Prostate gland (tissue), 2 donors: ENCODE measurements at places on chromosomes 2 and 18.

DNA sequence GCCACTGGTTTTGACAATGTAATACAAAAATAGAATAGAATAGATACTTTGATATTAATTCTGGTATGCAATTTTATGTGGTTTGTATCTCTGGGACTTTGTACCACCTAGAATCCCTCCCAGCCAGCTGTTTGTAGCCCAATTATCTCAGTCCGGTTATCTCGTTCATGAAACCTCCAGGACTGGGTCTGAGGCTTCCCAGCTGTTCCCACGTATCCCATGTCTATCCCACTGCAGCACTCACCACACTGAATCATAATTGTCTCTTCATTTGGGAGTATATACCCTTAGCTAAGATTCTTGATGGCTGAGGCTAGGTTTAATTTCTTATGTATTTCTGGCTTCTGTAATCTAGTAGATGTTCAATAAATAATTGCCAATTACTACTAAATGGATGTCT, 104.4 kb upstream of the MAPRE2 start:
- DNase-seq: no peak

DNA sequence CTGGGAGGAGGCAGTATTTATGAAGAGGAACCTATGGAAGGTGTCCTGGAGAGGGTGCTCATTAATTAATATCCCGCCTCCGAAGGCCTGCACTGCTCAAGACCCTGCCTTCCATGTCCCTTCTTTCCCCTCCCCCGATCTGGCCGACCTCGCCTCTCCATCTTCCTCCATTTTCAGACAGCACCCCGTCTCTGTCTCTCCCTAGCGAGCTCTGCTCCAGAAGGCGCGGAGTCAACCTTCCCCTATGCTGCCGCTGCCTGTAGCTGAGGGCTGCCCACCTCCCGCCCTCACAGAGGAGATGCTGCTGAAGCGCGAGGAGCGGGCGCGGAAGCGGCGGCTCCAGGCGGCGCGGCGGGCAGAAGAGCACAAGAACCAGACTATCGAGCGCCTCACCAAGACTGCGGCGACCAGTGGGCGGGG, 1.1 kb upstream of the WBP1 start:
- DNase-seq: no peak

- no peak for DNase-seq
Measured at GRCh38 chr18:8803957-8804356, 98.6 kb downstream of the MTCL1 start.

DNA sequence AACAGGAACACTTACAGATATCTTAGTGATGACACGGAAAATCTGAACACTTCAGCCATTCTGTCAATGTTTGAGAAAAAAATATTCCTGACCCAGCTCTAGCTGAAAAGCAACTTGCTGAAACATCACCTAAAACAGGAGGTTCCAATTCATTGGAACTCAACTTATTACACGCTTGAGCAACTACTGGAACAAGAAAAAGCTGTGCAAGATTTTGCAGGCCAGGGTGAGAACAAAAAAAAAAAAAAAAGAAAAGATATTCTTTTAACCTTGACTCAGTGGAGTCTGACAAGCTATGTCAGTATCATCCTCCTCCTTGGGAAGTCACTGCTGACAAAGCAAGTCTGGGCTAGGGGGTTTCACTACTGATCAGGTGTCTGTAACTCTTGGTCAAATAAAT, 351.0 kb downstream of the SS18 start:
- no peak for DNase-seq

- no peak for DNase-seq
Measured at GRCh38 chr2:209610631-209611030, 161.0 kb upstream of the UNC80 start.

- DNase-seq: no peak
Measured at GRCh38 chr18:73681398-73681797, 466.2 kb downstream of the FBXO15 start.

DNA sequence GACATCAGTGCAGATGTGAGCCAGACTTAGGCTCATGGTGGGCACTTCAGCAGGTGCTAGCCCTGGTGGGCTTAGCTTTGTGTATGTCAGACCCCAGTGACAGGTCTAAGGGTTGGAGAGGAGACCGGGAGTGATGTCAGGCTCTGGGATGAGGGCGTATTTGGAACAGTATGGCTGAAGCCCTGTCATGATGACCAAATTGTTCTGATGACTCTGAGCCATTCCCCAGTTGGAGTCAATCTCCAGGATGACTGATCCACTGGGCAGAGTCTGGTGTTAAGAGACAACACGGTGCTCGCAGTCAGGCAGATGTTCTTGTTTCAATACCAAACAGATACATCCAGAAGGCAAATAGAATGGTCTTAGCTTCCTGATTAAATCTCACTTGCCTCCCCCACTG, 241.5 kb downstream of the SOX11 start:
- DNase-seq: no peak

GRCh38 chr2:150528861-150529801, 41.7 kb upstream of the RND3 start:
- no peak for DNase-seq

- no peak for DNase-seq
Measured at GRCh38 chr2:131046918-131047652, 46.2 kb downstream of the FAM168B start.
